NCI-H1092 treated with DMSO at 0.1 percent for 48 hours (cell line): ENCODE measurements at places on chromosomes 16 and 17.

GRCh38 chr16:87806261-87806640, 40.5 kb upstream of the KLHDC4 start:
- DNase-seq = no peak

- DNase-seq = no peak
Observed at GRCh38 chr16:76444832-76445231, 167.6 kb downstream of the CNTNAP4 start.

DNA sequence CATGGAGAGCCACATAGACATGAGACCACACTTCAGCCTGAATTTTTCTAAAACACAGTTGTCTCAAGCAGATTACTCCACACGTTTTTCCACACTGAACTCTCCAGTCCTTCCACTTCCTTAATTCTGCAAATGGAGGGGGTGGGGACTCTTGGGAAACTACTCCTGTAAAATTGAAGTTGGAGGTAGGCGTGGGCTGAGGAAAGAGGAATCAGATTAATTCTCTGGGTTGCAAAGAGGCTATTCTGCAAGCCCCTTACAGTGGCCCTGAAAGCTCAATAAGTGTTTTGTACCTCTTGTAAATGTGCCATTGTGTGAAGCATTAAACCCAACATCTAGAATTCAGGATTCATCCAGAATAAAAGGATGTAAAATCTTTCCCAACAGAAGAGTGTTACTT, 9.6 kb downstream of the MARVELD3 start:
- DNase-seq = no peak

DNA sequence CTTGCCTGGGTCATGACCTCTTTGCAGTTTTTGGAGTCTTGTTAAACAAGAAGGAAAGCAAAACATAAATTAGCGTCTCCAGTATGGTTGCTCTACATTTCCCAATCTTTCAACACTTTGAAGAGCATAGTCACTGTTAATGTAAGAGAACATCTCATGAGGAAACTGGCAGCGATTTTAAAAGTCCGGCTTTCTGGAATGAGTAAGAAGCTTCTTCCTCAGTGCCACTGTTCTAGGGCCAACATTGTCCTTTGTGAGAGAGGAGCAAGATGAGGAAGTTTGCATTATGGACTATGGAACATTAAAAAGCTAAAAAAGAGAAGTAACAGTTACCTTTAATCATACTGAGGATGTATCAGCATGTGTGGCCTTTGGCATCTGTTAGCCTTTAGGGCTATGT, 73.1 kb downstream of the WNT3 start:
- DNase-seq = no peak

DNA sequence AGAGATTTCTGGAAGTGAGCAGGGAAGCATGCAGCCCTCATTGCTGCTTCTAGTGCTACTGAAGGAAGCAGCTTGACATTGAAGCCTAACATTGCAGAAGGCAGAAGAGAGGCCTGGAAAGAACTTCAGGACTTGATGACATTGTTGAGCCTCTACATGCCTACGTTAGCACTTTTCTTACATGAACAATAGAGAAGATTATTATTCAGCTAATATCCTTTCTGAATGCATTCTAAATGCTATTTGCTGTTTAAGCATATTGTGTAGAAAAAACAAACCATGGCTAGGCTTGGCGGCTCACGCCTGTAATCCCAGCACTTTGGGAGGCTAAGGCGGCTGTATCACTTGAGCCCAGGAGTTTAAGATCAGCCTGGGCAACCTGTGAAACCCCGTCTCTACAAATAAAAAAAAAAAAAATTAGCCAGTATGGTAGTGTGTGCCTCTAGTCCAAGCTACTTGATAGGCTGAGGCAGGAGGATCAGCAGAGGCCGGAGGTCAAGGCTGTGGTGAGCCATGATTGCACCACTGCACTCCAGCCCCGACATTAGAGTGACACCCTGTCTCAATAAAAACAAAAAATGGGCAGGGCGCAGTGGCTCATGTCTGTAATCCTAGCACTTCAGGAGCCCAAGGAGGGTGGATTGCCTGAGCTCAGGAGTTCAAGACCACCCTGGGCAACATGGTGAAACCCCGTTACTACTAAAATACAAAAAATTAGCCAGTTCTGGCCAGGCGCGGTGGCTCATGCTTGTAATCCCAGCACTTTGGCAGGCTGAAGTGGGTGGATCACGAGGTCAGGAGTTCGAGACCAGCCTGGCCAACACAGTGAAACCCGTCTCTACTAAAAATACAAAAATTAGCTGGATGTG, 2.2 kb upstream of the AURKB start:
- DNase-seq = no peak
